CD4-positive, alpha-beta T cell treated with Interleukin-4 for 1 hour (primary cell): ENCODE measurements at places on chromosomes 7 and 10.

DNA sequence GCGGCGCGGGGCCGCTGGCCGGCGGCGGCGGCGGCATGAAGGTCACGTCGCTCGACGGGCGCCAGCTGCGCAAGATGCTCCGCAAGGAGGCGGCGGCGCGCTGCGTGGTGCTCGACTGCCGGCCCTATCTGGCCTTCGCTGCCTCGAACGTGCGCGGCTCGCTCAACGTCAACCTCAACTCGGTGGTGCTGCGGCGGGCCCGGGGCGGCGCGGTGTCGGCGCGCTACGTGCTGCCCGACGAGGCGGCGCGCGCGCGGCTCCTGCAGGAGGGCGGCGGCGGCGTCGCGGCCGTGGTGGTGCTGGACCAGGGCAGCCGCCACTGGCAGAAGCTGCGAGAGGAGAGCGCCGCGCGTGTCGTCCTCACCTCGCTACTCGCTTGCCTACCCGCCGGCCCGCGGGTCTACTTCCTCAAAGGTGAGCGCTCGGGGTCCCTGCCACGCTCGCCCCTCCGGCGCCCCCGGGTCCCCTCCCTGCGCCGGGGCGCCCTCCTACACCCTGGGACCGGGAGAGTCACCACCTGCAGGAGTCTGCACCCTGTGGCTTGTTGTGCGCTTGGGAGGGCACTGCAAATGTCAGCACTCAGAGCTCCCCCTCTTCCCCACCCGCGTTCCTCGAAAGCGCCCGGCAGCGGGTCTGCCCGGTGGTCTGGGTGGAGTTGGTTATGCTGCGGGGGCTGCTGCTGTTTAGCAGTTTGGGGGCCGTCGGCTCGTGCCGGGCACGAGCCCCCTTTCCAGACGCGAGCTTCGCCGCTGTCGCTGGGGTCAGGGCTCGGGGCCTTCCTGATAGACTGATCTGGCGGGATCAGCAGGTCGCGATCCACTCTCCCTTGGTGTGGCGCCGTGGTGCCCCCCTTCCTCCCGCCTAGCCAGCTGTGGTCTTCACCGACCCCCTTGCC, 627 bp downstream of the DUSP5 start:
- peak; percentile 63 for DNase-seq

DNA sequence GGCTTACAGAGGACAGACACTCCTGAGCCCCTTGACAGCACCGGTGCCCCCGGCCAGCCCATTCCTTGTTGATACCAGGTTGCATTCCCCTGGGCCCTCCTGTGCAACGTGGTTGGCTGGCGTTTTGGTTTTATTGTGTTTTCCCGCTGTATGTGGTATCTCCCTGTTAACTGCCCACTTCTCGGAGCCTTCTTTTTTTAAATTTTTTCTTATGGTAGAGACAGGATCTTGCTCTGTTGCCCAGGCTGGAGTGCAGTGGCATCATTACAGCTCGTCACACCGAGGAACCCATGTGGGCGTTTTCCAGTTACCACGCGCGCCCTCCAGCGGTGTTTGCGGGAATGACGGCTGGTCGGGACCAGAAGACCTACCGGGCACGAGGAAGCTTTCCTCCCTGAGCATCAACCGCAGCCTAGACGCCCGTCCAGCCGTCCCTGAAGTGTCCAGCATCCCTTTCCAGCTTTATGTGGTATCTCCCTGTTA, 16.9 kb upstream of the ZFAND2A start:
- DNase-seq = peak; percentile 78

GRCh38 chr7:107666790-107667189, 6.2 kb downstream of the SLC26A4 start:
- no peak for DNase-seq

DNA sequence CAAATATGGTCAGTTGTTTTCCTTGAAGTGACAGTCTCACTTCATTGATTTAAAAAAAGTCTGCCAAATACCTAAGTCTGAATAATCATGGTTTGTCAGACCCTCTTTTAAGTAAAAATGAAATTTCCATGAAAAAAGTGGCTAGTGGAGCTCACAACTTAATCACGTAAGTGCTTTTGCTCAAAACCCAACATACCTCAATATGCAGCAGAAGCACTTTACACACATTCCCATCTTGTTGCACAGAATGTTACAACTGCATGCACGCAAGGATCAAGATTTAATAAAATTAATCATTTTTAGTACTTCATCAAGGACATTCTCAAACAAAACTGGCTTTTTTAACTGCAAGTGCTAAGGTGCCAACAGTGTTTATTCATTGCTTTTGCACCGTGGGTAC, 21.6 kb downstream of the EZH2 start:
- DNase-seq = no peak

DNA sequence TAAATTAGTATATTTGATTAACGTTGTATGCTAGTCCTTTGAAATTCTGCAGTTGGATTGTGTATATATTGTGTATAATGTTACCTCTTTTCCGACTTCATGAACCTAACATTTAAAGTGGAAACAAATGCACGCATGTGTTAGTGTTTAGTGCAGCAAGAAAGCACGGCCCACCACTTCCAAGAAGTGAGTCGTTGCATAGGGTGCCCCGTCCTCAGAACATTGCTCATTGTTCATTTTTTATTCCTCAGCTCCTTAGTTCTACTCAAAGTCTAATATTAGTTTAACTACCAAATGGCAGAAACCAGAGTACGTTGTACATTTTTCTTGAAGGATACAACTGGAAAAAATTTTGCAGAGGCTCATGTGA, 407.6 kb downstream of the AUTS2 start:
- no peak for DNase-seq

DNA sequence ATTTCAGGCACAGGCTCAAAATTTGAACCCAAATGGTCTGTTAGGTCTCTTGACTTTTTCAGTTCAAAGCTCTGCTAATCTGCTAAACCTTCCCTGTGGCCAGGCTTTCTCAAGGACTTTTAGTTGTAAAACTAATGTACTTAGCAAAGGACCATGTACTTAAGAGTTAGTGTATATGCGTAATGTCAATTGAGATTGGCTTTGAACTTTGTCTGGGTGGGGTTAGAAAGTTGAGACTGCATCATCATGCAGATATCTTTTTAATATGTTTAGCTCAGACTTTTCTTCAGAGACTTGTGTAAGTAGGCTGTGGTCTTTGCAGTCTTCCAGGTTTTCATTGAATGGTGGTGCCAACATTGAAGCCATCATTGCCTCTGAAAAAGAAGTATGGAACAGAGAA, 33.7 kb downstream of the CYP51A1 start:
- DNase-seq = no peak

DNA sequence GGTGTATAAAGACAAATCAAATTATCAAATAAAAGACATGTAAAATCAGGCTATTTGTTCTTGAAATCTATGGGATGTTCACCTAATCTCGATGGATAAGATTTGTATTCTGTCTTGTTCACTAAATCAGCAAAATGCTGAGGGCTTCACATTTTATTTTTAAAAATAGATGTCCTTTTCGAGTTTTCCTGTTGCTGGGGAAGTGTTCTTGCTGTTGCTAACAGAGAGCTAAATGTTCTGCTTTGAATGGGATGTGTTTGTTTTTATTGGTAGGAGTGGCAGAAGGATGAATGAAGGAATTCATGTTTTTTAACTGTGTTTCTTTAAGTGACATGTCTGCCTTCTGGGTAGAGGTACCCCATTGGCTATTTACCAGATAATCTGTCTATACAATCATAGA, 7.3 kb upstream of the SNX13 start:
- no peak for DNase-seq

DNA sequence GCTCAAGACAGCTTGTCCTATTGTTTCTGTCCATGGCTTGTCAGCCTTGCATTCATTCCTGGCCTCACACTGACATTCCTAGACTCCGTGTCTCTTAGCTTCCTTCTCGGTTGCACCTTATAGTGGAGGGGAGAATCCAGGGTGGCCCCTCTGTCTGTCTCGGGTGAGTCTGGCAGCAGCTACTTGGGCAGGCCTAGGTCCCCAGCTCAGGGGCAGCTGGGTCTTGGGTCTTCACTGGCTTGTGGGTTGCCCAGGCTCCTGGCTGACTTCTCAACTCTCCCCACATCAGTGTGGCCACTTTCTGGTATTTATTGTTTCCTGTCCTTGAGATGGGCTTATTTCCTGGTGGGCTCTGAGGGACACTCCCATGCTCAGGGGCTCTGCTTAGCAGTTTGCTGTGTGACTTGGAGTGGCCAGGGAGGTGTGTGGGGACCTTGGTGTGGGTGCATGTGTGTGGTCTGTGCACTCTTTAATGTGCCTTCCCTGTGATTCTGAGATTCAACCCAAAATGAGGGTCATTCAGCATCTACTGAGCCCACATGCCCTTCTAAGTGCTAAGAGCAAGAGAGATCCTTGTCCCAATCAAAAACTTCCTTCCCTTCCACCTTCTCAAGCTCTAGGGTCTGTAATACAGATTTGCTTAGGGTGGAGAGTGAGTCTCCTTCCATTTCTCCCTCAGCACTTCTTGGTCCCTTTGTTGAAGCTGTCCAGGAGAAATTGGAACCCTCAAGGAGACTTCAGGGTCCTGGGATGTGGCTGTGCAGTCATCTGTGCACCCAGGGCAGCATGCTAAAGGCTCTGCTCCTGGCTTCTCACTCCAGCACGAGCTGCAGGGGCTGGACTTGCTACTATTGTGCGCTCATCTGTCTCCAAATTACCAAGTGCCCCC, 20.1 kb downstream of the UPP1 start:
- no peak for DNase-seq

- DNase-seq = no peak
Observed at GRCh38 chr10:427761-428519, 261.5 kb downstream of the DIP2C start.

DNA sequence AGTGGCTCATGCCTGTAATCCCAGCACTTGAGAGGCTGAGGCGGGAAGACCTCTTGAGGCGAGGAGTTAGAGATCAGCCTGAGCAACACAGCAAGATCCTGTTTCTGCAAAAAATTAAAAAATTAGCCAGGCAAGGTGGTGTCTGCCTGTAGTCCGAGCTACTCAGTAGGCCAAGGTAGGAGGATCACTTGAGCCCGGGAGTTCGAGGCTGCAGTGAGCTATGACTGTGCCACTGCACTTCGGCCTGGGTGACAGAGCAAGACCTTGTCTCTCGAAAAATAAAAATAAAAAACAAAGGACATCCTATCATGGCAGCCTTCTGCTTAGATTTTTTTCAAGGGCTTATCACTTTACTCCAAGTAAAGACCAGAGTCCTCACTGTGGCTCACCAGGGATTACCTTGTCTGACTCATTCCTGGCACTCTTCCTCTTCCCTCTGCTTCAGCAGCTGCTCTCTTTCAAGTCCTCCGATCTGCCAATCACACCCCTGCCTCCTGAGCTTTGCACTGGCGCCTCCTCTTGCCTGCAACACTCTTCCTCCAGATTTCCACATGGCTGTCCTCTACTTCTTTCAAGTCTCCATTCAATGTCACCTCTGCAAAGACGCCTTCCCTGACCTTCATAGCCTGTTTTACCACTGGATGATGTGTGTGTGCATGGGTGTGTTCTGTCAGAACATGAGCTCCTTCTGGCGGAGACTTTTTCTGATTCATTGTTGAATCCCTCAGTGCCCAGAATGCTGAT, 7.7 kb downstream of the PRTFDC1 start:
- no peak for DNase-seq

DNA sequence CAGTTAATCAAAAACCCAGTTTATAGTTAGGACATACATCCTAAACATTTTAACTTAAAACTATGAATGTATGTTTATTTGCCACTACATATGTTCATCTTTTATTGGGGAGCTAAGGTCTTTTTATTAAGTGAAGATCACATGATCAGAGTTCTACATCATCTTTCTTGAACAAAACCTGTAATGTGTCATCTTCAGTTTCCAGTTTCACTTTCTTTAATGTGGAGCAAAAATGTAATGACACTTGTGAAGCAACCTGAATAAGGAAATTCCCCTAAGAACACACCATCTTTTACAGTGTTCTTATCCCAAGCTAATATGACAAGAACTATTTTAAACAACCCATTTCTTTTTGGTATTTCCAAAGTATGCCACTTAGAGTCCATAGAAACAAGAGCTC, 166.7 kb upstream of the BET1 start:
- no peak for DNase-seq

DNA sequence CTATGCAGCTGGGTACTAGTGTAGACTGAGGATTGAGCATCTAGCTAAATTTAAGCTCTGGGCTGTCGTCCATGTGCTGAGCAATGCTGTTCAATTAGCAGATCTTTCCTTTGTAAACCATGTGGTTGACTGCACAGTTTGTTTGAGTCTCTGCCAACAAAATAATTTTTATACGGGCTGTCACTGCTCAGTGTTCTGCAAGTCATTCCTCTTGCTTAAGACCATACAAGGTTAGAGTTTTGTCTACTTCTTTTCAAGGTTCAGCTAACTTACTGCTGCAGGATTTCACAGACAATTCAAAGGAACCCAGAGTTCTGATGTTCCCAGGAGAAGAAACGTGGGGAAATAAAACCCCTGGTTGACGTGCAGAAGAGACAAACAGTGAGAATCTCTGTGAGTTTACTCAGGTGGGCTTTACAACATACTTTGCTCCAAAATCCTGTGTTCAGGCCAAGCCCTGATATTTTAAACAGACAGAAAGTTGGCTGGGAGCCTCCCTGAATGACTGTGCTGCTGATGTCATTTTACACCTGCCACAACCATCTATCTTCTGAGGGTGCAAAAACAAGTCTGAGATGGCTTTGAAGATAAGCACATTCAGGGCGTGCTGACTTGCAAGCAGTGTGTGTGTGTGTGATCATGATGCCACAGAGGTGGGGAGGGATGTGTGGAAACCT, 177.1 kb upstream of the SVIL start:
- no peak for DNase-seq

- no peak for DNase-seq
Observed at GRCh38 chr7:135719688-135720087, 8.3 kb downstream of the SLC13A4 start.

DNA sequence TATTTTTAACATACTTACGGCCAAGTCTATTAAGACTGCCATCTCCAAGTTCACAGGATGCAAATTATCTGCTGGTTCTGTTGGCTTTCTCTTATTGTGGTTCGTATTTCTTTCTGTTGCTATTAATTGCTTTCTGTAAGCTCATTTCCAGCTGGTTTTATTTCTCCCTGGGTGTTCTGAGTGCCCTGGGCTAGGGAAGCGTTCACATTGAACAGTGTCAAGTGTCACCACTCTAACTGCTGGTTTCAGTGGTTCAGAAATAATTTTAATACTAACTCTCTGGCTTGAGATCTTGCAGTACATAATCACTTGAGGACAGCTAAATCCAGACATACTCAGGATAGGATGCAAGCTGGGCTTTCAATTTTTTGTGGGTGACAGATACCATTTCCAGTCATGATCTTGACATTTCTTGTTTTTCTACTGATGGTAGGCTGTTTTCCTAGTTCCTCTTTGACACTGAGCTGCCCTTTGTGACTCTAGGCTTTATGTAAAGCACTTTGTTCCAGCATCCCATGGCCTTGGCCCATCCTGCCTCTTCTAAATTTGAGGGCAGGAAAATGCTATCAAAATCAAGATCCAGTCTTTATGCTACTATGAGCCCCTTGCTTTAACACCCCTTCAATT, 117.6 kb downstream of the SNX13 start:
- no peak for DNase-seq

GRCh38 chr10:21405981-21406380, 119.5 kb downstream of the SKIDA1 start:
- DNase-seq = no peak
